ENCODE measurements at places on chromosomes 4 and X. TPM values are rescaled to one million over a fixed set of nuclear protein-coding genes. Genes with fewer than 3 reads are reported as not detected.

DNA sequence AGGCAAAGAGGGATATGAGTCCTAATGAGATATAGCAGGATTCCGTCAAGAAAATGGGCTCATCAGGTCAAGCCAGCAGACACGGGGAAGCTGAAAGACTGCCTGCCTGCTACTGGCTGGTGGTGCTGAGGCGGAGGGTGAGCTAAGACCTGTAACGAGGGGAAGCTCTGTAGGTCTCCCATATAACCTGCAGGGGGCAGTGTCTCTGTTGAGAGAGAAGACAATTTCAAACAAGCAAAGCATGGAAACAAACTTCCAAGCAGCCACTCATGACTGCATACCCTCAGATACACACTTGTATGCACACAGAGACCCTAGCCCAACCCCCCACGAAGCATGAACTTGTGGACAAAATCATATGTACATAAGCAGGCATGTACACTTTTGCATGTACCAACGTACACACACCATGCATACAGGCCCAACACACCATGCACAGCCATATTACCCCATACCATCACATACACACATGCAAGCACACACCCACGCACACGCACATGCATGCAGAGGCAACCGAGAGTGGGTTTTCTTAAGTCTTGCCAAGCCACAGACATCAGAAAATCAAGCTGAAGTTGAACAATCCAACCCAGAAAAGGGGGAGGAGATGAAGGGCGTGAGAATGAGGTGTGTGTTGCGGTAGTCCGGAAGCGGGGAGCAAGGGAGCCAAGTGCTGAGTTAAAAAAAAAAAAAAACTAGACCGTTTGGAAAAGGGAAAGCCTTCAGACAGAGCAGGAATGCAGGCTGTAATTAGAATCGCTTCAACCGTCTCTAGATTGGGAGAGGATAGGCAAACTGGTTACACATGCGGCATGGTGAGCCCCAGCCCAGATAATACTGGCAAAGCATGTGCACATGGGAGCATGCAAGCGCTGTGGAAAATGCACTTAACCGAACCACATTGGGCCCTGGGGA is 71.0 kb downstream of the PJA1 start:
- no peak for DNase-seq

DNA sequence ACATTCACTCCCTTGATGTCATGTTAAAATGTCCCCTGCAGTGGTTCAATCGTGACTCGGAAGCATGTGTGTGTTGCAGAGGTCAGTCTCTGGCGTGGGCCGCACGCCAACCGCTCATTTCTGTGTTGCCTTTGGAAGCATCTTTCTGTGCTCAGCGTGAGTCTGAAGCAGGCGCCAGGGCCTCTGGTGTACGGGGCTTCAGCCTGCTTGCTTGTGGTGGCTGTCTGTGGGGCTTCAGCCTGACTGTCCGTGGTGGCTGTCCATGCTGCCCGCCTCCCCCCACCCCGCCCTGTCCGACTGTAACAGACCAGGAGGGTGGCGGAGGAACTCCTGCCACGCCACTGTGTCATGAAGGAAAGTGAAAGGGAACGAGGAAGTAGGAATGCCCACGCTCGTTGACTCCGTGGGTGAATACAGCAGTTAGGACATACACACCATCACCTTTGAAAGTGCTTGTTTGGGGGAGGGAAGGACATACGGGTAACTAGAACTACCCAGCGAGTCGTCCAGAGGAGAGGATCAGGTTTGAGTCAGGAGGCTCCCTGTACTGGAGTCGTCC is 14.7 kb upstream of the CLCN4 start:
- DNase-seq = no peak

The ADH7 gene
- total RNA-seq = 307 TPM

The XPNPEP2 gene
- total RNA-seq = not detected

The ZNF157 gene
- not detected for total RNA-seq

The LRCH2 gene
- total RNA-seq = 0.47 TPM

GRCh38 chrX:150870029-150870428 is 28.4 kb downstream of the CD99L2 start:
- DNase-seq = no peak

GRCh38 chrX:19735244-19735643 is 152.2 kb downstream of the SH3KBP1 start:
- DNase-seq = no peak

The MAP7D2 gene
- total RNA-seq = 0.09 TPM

The UGT2A3 gene
- total RNA-seq = not detected

- DNase-seq = no peak
Measured at GRCh38 chr4:180790471-180790870, 1452.7 kb upstream of the TENM3 start.

GRCh38 chrX:57353472-57354132 is 67.1 kb downstream of the FAAH2 start:
- DNase-seq = no peak

GRCh38 chrX:46791927-46792809 is 33.2 kb upstream of the SLC9A7 start:
- no peak for DNase-seq

The GASK1B gene
- 1.0 TPM for total RNA-seq

The GSX2 gene
- not detected for total RNA-seq

- DNase-seq = no peak
Measured at GRCh38 chrX:153947009-153947769, 2.7 kb upstream of the RENBP start.

GRCh38 chr4:112519689-112520597 is 4.0 kb upstream of the NEUROG2 start:
- DNase-seq = no peak

- no peak for DNase-seq
Measured at GRCh38 chrX:42460706-42461105, 317.3 kb downstream of the PPP1R2C start.

DNA sequence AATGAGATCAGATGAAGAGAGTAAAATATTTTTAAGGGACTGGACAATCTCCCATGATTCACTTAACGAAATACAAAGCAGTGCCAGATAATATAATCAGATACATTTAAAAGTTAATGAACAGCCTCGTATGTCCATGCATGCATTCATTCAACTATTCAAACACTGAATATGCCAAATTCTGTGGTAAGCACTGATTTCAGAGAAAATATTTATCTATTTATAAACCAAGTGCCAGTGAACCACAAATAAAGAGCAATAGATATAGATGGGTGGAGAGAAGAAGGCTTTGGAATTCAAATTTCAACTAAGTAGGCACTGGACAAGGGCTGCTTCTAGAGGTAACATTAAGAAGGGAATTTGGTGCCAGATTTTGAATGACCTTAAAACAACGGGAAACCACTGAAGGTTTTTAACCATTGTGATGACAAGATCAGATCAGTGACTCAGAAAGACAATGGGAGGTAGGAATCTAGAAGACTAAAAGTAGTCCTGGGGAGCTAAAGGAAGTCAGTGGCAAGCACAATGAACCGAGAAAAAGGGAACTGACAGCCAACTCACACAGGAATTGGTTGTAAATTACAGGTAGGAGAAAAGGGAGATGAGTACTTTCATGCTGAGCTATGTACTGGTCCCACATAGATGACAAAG is 14.2 kb downstream of the ELOVL6 start:
- no peak for DNase-seq

Data from esophagus squamous epithelium (tissue), 5 donors.